ENCODE measurements at places on chromosomes 6 and 20.

- no peak for DNase-seq
Observed at GRCh38 chr20:48538856-48539255, 288.9 kb downstream of the PREX1 start.

DNA sequence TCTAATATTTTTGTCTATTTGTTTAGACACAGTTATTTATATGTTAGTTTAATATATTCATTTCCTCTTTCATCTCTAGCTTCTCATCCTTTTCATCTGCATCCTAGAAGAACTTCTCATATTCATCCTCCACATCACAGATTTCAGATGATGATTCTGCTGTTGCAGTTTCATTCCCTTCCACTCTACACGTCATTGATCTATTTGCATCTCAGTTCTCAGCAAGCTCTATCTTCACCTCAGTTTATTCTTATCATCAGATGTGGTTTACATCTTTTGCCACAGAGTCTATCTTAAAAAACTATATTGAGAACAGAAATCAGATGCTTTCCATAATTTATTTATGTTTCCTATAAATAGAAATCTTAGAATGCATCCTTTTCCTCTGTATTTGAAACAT is 13.3 kb downstream of the SLC2A12 start:
- DNase-seq, result no peak

DNA sequence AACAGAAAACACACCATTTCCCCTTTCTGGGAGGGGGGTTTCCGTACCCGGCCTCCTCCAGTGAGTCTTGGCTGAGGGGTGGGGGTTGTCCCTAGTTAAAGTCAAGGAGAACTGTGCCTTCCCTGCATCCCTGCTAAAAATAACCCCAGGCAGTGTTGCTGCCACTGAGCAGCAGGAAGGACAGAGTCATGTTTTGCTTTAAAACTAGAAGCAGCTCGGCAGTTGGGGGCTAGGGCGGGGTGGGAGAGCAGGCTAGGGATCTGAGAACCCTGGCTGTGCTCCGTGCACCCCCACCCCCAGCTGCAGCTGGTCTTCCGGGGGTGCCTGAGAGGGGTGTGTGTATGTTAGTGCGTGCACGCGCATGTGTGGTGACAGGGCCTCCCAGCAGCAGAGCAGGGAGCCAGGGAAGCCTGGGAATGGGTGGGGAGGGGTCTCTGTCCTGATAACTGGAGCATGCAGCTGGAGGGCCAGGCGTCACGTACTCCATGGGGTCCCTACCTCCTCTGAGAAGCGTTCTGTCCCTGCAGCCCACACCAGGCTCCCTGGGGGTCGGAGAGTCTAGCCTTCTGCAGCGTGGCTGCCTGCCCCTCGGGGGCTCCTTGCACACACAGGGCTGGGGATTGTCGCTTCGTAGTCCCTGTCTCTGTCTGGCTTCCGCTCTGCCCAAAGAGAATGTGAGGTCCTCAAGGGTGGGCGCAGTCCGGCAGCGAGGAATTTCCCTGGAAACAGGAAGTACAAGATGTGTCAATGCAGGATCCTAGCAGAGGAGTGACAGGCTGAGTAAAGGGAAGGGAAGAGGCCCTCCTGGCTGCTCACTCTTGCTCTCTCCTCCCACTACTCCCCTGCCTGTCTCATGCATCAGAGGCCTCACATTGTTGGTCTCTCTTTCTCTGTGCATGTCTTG is 16.8 kb upstream of the ARMC12 start:
- DNase-seq, result no peak

- DNase-seq, result no peak
Observed at GRCh38 chr20:46749147-46749546, 39.7 kb downstream of the SLC2A10 start.

GRCh38 chr20:4912380-4913142 is 88.7 kb downstream of the SLC23A2 start:
- no peak for DNase-seq

Measured in renal cortex interstitium (tissue), 15 donors.